ENCODE measurements at places on chromosomes 11 and 22.

DNA sequence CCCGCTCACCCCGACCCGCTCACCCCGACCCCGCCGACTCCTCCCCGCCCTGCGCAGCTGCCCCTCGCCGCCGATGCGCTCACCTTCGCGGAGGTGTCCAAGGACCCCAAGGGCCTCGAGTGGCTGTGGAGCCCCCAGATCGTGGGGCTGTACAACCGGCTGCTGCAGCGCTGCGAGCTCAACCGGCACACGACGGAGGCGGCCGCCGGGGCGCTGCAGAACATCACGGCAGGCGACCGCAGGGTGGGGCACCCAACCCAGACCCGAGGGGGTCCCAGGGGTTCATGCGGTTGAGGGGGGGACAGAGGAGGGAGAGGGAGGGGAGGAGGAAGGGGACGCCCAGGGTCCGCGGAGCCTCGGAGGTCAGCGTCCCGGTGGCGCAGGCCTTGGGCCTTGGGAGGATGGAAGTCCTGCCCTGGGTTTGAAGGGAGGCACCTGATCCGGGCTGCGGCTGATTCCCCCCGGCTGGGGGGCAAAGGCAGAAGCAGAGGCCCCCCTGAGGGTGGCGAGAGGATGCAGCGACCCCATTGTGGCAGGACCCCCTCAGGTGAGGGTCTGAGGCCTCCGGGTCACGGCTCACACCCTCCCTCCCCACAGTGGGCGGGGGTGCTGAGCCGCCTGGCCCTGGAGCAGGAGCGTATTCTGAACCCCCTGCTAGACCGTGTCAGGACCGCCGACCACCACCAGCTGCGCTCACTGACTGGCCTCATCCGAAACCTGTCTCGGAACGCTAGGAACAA, 9.2 kb downstream of the PKP3 start:
- no peak for DNase-seq

DNA sequence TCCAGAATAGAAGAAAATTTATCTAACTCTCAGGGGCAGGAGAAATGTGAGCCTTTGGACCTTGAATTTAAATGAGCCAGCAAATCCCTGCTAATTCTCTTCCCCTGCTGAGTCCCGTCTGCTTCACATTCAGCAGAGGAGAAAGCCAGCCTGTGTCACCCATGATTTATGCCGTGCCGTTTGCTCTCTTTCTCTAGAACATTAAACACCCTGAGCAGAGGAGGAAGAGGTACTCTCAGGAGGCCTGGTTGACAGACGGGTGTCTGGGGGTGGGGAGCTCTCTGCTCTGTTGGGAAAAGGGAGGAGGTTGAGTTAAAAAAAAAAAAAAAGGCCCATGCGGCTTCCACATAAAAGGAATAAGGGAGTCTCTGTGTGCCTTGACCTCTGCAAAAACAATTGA, 11.3 kb upstream of the MTMR3 start:
- no peak for DNase-seq

- no peak for DNase-seq
Measured at GRCh38 chr11:8039530-8040260, 41.3 kb upstream of the TUB start.

DNA sequence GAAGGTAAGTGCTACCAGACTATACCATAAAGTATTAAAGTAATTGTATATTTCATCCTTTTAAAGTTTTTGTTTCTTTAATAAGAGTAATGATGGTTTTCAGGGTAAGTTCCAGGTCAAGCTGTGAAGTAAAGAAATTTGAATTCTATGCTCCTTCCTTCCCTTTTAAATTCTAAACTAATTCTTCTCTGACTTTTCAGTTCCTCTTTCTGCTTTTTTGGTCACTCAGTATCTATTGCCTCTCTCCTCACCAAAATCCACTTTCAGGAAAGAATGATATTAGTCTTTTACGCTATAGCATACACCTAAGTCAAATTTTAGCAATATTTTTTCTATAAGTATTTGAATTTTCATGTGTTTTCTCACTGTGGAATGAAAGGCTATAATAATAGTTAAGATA, 8.2 kb downstream of the MMP8 start:
- no peak for DNase-seq

- DNase-seq, result no peak
Measured at GRCh38 chr22:29183971-29184848, 21.5 kb upstream of the EMID1 start.

DNA sequence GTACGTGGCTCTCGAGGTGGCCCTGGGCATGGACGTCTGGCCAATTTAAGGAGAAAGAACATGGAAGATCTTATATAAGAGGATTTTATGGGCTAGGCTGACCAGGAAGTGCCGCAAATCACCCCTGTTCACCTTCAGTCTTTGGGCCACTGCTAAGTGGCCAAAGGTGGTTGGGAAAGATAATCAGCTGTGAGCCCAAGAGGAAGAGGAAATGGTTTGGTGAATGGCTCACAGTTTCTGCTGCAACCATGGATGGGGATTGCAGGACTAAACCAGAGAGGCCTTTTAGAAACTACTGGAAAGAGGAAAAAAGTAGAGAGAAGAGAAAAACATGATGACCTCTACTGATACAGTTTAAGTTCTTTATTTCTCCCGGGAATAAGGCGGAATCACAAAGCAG, 96.0 kb upstream of the ARHGAP20 start:
- no peak for DNase-seq

DNA sequence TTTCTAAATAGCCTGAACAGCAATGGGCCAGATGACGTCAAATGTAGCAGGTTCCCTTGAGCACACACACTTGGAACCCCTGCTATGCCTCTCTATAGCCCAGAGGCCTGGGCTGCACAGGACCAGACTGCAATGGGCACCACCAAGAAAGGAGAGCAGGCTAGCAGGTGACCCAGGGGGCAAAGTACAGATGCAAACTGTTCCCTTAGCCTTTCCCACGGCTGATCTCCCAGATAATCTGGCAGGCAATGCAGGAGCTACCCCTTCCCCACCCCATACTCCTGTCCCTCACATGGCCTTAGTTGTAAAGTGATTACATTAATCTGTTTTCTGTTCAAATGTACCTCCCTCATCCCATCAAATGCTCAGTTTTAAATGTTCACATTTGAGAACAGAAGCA, 41.3 kb downstream of the SMCO4 start:
- no peak for DNase-seq

DNA sequence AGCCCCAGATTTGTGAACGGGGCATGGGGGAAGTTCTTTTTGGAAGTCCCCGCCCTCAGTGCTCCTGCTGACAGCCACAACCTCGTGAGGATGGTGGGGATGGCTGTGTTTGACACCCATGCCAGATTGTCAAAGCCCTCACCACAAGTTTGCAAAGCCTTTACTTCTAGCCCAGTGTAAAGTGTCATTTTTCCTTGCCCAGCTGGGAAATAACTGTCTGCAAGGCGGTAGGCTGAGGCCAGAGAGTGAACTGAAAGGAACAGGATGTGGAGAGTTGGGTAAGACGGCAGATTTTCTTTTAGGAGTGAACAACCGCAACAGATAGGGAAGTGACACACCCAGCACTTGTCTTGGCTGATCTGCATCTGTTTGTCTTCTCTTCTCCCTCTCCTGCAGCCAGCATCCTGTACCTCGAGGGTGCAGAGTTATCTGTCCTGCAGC, 13.6 kb downstream of the IL17RA start:
- no peak for DNase-seq

DNA sequence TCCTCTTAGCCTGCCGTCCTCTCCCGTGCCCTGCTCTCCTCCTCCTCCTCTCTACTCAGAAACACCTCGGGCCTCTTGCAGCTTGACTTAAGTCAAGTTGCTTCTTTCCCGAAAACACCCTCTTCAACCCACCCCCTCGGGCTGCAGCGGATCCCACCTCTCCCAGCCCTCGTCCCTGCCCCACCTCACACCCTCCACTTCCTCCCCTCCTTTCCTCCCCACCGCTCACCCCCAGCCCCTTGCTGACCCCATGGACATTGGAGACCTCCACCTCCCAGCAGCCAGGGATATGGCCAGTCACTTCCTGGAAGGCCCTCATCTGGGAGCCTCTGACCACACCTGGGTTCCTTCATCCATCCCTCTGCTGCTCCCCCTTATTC, 8.5 kb upstream of the CYTH4 start:
- no peak for DNase-seq

DNA sequence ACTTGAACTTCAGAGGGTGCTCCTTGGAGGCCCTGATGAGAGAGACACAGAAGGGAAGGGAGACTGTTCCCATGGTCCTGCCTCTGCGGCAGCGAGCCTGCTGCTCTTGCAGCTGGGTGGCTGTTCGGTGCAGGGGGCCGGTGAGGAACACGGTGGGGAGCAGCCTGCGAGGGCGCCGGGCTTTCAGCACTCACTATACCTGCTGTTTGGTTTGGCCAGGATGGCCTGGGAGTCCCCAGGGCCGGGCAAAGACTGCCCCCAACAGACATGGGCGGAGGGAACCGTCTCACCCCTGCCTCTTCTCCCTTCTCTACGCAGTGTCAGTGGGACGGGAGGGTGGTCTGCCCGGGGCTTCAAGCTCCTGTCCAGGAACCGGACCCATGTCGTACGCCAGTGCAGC, 58.0 kb upstream of the PRODH start:
- no peak for DNase-seq

GRCh38 chr11:44300844-44301563, 8.9 kb downstream of the ALX4 start:
- no peak for DNase-seq

DNA sequence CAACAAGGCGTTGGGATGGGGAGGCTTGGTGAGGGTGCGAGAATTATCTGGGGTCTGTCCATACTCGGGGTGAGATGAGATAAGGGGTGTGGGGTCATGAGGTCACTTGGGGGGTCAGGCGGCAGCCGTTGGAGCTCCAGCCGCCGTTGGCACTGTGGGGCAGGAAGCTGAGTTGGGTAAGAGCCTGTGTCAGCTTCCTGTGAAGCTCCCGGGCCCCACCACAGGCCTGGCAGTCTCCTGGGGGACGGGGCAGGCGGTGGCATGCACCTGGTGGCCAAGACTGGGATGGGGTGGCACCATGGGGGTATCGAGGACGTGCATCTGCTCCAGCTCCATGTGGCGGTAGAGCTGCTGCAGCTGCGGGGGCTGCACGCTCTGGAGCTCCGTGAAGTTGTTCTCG, 7.1 kb upstream of the MYBPC3 start:
- DNase-seq, result no peak

DNA sequence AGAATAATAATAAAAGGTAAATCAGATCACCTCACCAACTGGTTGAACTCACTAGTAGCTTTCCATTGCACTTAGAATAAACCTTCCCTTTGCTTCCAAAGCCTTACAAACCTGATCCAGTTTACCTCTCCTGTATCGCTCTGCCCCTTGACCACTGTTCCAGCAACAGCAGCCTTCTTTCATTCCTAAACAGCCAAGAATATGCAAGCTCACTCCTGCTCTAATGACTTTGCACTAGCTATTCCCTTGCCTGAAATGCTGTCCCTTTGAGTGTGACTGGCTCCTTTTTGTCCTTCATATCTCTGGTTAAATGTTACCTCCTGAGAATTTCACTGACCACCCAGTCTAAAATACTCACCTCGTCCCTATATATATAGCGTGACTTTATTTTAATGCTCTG, 9.6 kb upstream of the PIK3C2A start:
- DNase-seq, result no peak

- no peak for DNase-seq
Measured at GRCh38 chr11:121489823-121490222, 37.1 kb upstream of the SORL1-AS1 start.

- DNase-seq, result no peak
Measured at GRCh38 chr11:100472727-100473389, 214.2 kb upstream of the ARHGAP42 start.

GRCh38 chr22:28594076-28594796, 85.4 kb downstream of the TTC28 start:
- no peak for DNase-seq

DNA sequence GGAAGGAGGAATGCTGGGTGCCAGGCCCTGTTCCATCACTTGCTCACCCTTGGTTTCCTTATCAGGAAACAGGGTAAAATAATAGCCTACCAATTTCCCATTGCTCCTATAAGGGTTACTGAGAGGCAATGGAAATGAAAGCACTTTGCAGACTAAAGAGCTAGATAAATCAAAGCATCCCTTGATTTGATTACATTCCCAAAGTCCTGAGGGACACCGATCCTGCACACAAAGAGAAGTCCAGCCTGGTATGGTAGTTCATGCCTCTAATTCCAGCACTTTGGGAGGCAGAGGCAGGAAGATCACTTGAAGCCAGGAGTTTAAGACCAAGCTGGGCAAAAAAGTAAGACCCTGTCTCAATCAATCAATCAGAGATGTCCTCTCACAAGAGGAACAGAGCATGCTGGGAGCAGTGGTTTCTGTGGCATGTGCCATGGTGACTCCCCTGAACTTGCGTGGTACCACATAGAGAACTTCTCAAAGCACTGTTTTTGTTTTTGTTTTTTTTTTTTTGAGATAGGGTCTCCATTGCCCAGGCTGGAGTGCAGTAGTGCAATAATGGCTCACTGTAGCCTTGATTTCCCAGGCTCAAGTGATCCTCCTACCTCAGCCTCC, 10.7 kb downstream of the TBC1D10A start:
- DNase-seq, result no peak

DNA sequence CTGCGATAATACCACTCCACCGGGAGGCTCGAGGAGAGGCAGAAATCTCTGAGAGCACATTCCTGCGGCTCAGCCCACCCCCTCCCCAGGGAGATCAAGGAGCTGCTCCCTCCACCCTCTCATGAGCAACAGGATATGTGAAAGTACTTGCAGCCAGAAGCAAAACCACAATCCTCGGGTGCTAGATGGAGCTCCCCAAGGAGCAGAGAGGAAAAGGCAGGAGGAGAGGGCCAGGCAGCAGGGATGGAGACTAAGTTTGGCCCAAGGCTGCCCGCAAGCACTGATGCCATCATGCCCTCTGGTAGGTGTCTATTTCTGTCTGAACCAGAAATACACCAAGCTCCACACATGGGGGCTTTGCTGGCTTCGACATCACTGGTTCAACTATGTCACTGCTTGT, 22.3 kb downstream of the VPS37C start:
- no peak for DNase-seq

DNA sequence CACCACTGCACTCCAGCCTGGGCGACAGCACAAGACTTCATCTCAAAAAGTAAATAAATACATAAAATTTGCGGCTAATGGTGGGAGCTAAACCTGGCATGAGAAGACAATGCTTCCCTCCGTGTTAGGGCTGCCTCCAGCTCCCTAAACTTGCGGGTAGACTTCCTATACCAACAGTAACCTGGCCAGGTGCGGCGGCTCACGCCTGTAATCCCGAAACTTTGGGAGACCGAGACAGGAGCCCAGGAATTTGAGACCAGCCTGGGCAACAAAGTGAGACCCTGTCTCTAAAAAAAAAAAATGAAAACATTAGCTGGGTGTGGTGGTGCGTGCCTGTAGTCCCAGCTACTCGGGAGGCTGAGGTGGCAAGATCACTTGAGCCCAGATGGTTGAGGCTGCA, 25.3 kb downstream of the SLC25A18 start:
- DNase-seq, result no peak

DNA sequence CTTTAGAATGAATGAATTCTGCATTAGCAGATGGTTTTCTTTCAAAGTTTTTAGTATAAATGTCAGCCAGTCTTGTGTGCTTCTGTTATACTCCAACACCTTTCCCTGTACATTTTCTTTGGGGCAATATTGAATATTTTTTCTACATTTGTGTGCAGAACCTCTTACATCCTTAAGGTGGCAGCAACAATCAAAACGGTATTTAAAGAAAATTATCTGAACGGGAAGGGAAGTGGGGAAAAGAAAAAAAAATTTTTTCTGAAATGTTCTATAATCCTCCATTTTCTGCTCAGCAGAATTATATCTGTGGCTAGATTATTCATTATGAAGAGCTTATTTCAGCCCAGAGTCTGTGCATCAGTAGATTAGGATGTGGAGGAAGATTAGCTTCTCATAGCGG, 347.3 kb upstream of the RAG2 start:
- DNase-seq, result no peak
